ENCODE measurements at places on chromosomes 2 and 18.

DNA sequence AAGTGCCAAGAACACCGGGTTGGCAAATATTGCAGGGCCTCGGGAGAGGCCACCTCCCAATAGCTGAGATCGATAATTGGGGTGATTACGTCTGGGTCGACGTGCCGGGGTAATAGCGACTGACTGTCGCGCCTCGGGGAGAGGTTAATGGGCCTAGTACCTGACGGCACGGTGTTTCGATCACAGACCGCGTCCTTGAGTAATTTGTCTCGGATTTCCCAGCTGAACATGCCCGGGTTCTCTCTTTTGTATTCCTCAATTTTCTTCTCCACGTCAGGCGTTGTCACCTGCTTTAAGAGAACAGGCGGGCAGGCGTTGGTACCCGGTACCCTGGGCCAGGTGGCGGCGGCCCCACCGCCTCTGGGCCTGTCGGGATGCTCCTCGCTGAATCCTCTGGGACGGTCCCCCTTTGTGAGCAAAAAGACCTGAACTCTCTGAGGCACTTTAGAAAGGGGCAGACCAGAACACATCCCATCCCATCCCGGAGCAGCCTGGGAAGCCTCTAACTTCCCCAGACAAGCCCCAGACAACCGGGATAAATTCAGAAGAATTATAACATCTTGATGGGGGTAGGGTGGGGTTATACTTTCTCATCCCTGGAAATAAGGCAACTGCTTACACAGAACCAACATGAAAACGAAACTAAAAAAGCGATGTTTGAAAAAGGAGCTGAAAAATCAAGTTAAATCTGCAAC lies 3.3 kb downstream of the PAX3 start:
- no peak for DNase-seq

- DNase-seq = peak; percentile 90
Measured at GRCh38 chr18:23071285-23071684, 64.0 kb upstream of the CABLES1 start.

DNA sequence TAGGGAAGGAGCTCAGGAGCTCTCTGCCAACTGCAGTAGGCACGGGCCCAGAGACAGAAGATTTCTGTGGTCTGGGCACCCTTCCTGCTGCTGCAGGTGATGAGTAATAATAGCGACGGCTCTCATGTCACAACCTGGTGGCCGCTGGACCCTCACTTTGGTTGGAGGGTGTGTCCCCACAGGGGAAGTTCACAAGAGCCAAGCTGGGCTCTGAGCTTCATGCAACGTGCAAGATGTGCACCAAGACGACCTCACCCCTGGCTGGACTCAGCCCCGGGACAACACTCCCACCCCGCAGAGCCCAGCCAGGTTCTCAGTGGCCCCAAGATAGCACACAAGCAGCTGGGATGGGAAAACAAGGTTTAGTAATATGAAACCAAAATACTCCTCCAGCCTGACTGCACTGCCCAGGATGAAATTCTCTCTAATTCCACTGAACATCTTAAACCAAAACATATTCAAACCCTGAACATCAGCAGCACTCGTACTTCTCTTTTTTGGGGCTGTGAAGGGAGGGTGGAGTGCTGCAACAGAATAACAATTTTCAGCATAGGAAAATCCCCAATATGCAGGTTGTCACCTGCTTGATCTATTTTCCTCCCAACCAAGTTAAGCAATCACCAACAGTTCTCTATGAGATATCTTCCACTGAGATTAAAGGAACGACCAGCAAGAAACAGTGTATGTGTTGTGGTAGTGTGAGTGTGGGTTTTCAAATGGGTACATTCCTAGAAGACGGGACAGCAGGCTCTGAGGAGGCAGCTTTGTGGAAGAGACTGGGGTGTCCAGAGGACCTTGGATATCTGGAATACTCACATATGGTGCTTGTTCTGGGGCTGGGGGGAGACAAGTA lies 26.5 kb downstream of the BCL2 start:
- DNase-seq = no peak

DNA sequence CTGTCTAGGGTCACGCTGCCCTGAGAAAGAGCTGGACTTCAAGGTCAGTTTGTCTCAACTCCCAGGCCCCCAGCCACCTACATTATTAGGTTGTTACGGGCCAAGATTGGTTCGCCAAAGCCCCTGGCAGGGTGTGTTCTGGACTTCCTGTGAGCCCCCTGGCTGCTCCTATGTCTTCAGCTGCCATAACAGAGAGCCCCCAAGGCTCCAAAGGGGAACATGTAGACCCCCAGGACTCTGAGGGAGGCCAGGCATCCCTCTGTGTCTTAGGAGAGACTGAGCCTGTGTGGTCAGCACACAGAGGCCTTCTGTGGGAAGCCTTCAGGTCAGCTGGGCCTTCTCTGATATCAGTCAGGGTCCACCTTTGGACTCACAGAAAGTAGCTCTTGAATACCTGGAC lies 58.3 kb downstream of the INHBB start:
- no peak for DNase-seq

DNA sequence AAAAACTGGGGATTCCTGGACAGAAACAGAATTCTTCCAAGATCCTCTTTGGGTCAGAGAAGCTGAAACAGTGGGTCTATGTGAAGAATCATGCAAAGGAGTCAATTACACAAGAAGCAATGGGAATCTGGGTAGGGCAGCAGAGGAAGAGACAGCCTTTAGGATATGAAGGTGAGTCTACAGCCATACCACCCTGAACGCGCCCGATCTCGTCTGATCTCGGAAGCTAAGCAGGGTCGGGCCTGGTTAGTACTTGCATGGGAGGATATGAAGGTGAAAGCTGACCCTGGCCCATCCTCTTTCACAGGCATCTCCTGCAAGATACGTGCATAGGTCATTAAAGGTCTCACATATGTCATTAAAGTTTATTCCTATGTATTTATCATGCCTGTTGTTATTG lies 1080.9 kb upstream of the FANCL start:
- no peak for DNase-seq

GRCh38 chr2:64202206-64202845 lies 58.1 kb upstream of the PELI1 start:
- no peak for DNase-seq

- no peak for DNase-seq
Measured at GRCh38 chr2:37708146-37708545, 36.7 kb upstream of the CDC42EP3 start.

DNA sequence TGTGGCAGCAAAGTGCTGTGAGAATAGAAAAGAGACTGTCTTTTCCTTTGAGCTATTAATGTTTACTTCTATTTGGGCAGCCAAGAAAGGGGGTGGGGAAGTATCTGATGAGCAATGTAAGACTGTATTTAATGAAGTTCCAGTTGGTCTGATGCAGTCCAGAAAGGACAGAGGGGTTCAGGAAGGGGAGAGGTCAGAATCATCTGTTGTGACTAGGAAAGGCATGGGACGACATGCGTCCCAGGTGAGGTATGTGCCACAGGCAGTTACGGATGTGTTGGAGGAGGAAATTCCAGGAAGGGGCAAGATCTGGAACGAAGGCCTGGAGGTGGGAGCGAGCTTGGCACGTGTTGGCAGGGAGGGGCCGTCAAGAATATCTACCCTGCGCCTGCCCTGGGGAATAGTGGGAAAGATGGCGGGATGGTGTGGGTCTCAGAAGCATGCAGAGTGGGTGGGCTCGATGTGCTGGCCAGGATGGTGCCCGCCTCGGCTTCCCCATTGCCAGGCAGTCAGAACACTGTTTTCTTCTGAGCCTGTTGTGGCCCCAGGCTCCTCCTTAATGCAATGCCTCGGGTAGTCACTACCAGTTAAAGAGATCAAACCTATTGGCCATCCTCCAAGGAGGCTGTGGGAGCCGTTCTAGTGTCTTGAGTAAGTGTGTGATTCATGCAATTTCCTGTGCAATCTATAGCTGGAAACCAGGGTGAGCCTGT lies 57.8 kb upstream of the TXNDC2 start:
- no peak for DNase-seq

DNA sequence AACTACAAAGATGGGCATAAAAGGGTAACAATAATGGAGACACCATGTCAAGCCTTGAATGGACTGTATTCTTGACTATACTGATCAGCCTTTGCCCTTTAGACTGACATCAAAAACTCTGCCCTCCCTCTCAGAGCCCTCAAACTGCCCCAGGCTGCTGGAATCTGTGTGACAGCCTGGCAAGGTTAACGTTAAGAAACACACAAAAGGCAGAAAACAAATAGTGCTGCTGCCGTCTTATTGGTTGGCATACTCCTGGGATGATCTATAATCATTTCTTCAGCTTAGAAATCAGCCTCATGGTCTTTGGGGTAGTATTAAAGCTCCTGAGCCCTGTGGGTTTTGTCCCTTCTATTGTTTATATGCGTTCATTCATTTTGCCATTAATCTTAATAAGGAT lies 338.0 kb downstream of the DCC start:
- no peak for DNase-seq

- no peak for DNase-seq
Measured at GRCh38 chr18:4237664-4238041, 217.5 kb downstream of the DLGAP1 start.

- no peak for DNase-seq
Measured at GRCh38 chr2:96964221-96964905, 22.0 kb downstream of the FAM178B start.

GRCh38 chr2:75627902-75628504 lies 18.6 kb upstream of the MRPL19 start:
- peak; percentile 46 for DNase-seq

DNA sequence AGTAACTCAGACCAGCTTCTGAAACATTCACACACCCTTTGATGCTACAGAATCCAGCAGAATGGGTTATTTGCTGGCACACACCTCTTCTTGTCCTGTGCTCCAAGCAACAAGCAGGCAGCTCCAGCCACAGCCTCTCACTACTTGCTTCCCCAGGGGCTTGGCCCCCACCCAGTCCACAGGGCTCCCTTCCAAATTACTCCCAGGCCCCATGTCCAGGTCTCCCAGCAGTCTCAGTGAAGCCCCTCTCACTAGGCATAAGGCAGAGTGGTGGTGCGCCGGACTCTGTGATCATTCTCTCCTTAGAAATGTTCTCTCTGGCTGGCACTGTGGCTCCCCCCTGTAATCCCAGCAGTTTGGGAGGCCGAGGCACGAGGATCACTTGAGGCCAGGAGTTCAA lies 25.9 kb downstream of the ITM2C start:
- DNase-seq = no peak

DNA sequence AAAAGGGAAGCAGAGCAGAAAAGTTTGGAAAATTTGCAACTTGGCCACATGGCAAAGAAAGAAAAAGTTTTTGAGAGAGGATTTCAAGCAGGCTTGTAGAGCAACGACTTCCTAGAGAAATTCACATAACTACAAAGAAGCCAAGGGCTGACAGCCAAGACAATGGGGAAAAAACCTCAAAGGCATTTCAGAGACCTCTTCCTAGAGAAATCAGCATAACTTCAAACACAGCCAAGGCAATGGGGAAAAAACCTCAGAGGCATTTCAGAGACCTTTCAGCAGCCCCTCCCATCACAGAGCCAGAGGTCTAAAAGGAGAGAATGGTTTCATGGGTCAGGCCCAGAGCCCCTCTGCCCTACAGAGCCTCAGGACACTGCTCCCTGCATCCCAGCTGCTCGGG lies 7.2 kb downstream of the ADI1 start:
- no peak for DNase-seq

DNA sequence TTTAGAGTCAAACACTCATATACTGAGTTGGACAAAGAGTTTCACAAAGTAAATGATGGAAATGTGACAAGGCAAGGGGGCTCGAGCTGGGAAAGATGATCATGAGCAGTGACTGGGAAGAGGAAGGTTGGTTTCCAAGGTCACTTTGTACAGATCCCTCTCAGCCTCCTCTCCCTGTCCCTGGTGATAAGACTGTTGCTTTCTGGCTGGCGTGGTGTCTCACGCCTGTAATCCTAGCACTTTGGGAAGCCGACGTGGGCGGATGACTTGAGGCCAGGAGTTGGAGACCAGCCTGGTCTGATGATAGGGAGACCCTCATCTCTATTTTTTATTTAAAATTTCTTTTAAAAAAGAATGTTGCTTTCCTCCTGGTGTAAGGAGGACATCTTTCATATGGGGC lies 86.6 kb upstream of the STPG4 start:
- DNase-seq = no peak
